ENCODE measurements at places on chromosomes 7 and 10. TPM values are rescaled to one million over a fixed set of nuclear protein-coding genes. Genes with fewer than 3 reads are reported as not detected.

Gene CYP2C18
- 8.4 TPM for total RNA-seq

Gene FRMPD2
- not detected for total RNA-seq

Gene FXYD4
- not detected for total RNA-seq

Gene MINDY4
- 8.5 TPM for total RNA-seq

Gene AGR3
- 4.9 TPM for total RNA-seq

Gene PGAM2
- total RNA-seq: 433 TPM

Gene ASL
- total RNA-seq: 9.8 TPM

Gene WNT8B
- total RNA-seq: not detected

Gene XRCC2
- total RNA-seq: 3.8 TPM

Gene AMPH
- total RNA-seq: 10.7 TPM

Gene CFAP43
- total RNA-seq: 1.1 TPM

Gene IGF2BP3
- total RNA-seq: 37.7 TPM

Gene DGKB
- 2.6 TPM for total RNA-seq

Gene PTF1A
- not detected for total RNA-seq

Gene ZPBP
- total RNA-seq: not detected

Gene BET1
- total RNA-seq: 34.3 TPM

Gene TECTB
- total RNA-seq: not detected

Gene CFAP46
- total RNA-seq: 0.41 TPM

Gene NME8
- total RNA-seq: 0.10 TPM

Gene LRRC4
- total RNA-seq: 0.41 TPM

Gene HEPACAM2
- 0.21 TPM for total RNA-seq

Gene ZCWPW1
- 2.1 TPM for total RNA-seq

Gene SLC39A12
- not detected for total RNA-seq

Gene SUFU
- total RNA-seq: 10.8 TPM

Gene PSTK
- total RNA-seq: 3.0 TPM

Gene ATP5MK
- 102 TPM for total RNA-seq

Gene SLC4A2
- total RNA-seq: 52.6 TPM

Gene TWIST1
- 16.4 TPM for total RNA-seq

Gene TBATA
- not detected for total RNA-seq

Gene ARMC3
- total RNA-seq: 0.51 TPM

Gene FAM13C
- total RNA-seq: 74.0 TPM

Gene ATRNL1
- 11.7 TPM for total RNA-seq

Gene H2BK1
- not detected for total RNA-seq

Gene POLR2J2
- total RNA-seq: 6.9 TPM

Gene STEAP1B
- 3.0 TPM for total RNA-seq

Gene MKX
- 0.51 TPM for total RNA-seq

Gene HOXA11
- total RNA-seq: not detected

Gene WDFY4
- total RNA-seq: 5.7 TPM

Gene FRMD4A
- 29.5 TPM for total RNA-seq

Gene PDZD7
- not detected for total RNA-seq

Gene NEUROG3
- not detected for total RNA-seq

Gene SYNPO2L
- 28.0 TPM for total RNA-seq
